ENCODE measurements at places on chromosomes 7 and 10. TPM values are rescaled to one million over a fixed set of nuclear protein-coding genes. Genes with fewer than 3 reads are reported as not detected.

Gene MOGAT3
- total RNA-seq: not detected

Gene DENND2A
- not detected for total RNA-seq

Gene AGMO
- total RNA-seq: not detected

Gene WNT8B
- total RNA-seq: not detected

DNA sequence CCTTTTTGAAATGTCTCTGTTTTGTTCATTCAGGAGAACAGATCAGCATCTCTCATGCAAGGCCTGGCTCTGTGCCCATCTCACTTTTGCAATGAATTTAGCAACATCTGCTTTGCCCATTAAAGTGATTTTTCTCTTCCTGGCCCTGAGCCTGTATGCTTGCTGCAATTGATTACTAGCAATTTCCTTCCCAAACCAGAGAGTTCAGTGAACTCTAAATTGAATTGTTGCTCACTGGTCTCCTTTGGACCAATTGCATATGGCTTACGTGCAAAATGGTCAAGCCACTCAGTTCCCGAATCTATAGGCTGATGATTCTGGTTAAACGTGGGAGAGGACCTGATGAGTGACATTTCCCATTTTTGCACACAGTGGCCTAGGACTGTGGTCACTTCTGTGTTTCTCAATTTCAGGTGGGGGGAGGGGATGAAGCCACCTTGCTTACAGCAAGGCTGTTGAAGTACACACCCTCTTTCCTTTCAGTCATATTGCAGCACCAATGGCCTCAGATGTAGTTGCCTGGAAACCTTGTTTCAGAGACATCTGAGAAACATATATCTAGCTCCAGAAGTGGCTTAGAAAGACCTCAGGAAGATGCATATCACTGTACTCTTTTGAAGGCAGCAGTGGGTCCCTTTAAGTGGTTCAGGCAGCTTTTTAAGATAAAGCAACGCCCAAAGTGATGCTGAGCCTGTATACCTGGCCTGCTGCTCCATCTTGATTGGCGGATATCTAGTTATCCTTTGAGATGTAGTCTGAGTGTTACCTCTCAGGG, 201.4 kb downstream of the PTEN start:
- DNase-seq: peak; percentile 81

DNA sequence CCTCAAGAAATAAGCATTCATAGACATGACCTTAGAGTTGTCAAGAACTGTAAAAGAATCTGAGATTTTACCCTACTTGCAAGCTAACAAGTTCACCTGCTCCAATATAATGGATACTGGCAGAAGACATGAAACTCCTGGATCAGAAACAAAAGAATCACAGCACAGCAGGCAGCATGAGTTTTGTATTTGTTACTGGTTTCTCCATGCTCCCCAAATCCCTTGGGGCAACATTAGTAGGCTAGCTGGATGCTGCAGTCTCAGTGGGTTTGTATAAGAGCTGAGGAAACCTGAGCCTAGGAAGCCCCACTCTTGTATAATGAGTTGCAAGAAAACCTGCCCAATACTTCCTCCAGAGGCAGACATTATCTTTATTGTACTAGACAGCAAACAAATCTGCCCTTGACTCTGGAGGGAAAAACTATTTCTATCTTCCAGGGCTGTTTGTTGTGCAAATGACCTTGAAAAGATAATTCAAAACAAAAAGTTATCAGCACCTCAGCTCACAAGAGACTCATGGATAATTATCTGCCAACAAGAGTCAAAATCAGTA, 64.8 kb downstream of the ABLIM1 start:
- no peak for DNase-seq

DNA sequence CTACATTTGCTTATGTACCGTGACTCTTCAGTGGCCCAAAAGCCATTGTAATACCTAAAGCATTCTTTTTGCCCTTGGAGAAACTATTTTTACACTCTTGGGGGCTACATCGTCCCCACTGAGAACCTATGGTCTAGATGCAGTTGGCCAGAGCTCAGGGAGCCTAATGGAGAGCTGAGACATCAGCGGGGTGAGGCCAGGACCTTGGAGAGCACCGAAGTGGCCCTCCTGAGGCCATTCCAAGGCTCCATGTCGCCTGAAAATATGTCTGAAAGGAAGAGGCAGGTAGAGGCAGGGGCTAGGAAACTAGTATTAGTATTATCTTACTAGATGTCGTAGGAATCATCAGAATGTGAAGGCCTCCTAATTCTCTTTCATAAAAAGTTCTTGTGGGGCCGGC, 4.9 kb downstream of the PKD2L1 start:
- no peak for DNase-seq

DNA sequence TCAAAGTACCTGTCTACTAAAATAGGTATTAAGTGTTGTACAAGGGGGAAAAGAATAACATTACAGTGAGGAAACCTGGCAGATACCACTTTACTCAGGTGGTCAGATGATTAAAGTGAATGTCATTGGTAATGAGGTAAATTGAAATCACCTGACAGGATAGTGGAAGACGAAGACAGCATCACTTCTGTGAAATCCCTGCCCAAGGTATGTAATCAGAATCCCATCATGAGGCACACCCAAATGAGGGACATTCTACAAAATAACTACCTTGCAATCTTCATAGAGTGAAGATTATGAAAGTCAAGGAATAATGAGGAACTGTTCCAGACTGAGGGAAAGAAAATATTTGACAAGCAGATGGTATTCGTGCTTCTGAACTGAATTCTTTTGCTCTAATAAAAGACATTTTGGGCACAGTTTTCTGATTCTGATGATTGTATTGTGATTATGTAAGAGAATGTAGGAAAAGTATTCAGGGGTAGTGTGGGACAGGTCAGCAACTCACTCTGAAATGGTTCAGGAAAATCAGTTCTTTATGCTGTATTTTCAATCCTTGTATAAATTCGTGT, 33.3 kb upstream of the ARMS2 start:
- DNase-seq: peak; percentile 31

- peak; percentile 86 for DNase-seq
Measured at GRCh38 chr10:72087969-72088888, at the start of gene SPOCK2. SPOCK2 (minus strand) TSS chr10:72088551; CDS start chr10:72088328, 223 bp downstream.

- DNase-seq: no peak
Measured at GRCh38 chr7:152897401-152897800, 137.8 kb downstream of the ACTR3B start.

GRCh38 chr10:122702275-122702674, 2.6 kb upstream of the C10orf120 start:
- DNase-seq: no peak

DNA sequence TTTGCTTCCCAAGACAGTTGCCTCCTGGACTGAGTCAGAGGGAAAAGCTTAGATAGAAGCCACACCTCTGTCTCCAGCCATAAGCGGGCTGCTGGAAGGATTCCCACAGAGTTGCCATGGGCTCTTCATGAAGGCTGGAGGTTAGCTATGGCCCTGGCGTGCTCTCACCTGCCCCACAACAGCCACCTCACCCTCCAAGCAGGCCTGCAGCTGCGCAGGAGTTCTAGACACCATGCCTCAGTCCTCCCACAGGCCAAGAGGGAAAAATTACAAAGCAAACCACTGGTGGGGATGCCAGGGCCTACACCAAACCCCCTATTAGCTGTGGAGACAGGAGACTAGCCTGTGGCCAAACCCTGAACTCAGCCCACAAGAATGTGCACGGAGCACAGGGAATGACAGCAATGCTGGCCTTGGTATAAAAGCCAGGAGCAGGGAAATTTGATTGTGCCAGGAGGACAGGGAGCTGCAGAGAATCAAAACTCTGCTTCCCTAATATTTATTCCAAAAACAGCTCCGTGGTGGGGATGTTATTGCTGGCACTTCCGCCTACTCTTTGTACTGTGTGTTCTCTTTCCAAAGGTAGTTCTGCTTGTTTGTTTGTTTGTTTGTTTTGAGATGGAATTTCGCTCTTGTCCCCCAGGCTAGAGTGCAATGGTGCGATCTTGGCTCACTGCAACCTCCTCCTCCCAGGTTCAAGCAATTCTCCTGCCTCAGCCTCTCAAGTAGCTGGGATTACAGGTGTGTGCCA, 60.3 kb upstream of the STK17A start:
- DNase-seq: no peak

DNA sequence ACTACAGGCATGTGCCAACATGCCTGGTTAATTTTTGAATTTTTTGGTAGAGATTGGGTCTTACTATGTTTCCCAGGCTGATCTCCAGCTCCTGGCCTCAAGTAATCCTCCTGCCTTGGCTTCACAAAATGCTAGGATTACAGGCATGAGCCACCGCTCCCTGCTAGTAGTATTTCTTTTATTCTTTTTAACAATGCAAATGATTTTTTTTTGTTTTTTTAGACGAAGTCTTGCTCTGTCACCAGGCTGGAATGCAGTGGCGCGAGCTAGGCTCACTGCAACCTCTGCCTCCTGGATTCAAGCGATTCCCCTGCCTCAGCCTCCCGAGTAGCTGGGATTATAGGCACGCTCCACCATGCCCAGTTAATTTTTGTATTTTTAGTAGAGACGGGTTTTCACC, 58.1 kb downstream of the SVIL start:
- no peak for DNase-seq

GRCh38 chr7:131443496-131443895, 112.9 kb downstream of the PODXL start:
- no peak for DNase-seq

DNA sequence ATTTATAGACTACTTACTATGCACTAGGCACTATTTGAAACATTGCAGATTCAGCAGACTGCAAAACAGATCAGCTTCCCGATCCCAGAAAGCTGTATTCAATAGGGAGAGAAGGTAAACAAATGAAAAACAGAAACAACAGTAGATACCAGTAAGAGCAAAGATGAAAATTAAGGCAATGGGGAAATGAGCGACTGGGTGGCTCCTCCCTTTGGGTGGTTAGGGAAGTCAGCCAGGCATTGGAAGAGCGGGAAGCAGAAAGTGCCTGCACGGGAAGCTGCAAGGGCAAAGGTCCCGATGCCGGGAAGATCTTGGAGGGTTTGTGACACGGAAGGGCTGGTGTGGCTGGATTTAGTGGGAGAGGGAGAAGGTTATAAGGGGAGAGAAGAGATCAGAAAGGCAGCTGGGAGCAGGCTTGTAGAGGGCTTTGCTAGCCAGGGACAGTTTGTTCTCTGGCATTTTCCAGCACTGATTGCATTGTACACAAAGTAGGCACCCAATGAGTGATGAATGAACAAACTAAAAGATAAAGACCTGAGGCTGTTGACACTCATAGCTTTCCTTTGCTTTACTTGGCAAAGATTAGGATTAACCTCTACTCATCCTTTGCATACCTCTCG, 67.8 kb downstream of the NAMPT start:
- no peak for DNase-seq

DNA sequence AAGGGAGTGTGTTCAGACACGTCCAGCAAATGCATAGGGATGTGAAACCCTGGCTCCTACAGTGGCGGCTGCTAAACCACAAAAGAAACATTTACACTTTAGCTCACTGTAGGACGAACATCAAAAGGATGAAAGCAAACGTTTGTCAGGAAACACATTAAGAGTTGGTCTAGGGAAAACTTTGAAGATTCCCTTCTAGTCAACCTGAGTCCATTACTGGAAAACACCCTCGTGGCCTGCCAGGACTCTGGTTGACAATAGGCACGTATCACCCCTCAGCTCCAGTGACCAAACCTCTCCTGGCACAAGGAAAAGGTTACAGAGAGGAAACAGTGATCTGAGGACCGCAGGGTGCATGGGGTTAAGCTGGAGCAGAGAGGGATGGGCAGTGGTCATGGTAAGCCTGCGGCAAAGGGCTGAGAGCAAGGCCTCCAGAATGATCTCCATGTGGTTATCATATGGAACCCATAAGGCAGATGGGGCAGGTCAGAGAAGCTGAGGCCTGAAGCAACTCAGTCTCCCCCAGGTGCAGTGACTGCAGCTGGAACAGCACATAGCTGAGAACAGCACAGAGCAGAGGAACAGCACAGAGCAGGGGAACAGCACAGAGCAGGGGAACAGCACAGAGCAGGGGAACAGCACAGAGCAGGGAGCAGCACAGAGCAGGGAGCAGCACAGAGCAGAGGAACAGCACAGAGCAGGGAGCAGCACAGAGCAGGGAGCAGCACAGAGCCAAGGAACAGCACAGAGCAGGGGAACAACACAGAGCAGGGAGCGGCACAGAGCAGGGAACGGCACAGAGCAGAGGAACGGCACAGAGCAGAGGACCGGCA, 49.9 kb downstream of the CHST15 start:
- no peak for DNase-seq

DNA sequence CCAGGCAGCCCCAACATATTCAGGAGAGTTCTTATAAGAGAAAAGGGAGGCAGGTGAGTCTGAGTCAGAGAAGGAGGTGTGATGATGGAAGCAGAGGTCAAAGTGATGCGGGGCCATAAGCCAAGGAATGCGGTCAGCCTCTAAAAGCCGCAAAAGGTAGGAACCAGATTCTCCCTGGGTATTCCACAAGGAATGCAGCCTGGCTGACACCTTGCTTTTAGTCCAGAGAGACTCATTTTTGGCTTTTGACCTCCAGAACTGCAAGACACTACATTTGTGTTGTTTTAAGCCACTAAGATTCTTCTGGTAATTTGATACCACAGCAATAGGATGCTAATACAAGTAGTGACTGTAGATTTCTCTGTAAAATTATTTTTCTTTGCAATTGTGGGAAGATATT, 151.5 kb upstream of the EEPD1 start:
- no peak for DNase-seq

DNA sequence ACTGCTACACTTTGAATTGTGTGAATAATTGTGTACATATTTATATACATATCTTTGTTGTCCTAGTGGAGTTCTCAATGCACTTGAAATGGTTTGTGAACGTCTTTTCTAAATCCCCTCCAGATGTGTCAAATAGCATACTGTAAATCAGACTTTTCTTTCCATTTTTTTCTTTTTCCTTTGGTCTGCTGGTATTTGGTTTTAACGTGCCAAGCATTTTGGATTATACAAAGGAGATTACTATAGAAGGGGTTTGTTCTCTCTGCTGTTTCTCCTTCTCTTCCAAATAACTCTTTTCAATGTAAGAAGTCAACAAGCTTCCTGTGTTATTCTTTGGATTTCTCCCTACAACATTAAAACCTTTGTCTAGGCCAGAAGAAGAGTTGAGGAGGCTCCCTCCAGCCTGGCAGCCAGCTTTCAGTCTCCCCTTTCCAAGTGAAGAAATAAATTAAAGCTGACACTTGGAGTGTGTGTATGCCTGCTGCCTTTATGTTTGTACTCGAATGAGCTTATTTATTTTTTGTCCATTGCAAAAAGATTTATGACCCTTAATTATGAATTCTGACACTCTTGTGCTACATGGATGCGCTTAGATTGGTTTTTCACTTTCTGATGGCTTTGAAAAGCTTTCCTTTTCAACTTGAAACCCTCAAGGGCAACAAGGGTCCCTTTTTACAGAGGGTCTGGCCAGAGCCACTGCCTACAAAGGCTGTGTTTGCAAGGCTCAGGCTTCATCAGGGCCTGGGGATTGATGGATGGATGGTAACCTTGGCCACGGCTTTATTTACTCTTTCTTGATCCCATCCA, 107.8 kb downstream of the RAB18 start:
- DNase-seq: no peak

GRCh38 chr10:103497161-103497915, 3.8 kb downstream of the NEURL1 start:
- DNase-seq: no peak

- no peak for DNase-seq
Measured at GRCh38 chr10:33332183-33333065, 2.0 kb downstream of the NRP1 start.

DNA sequence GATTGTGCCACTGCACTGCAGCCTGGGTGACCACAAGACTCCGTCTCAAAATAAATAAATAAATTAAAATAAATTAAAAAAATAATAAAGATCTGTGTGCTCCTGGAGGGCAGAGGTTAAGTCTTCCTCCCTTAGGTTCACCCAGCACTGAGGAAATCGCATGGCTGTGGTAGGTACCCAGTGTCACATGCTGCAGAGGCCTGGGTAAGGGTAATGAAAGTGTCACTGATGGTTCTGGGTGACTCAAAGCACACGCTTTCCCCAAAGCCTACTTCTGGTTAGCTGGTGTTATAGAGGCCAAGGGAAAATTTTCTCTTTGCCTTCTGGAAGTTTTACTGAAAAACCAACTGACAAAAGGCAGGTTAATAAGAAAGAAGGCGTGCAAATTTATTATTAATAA, 88.8 kb upstream of the ITGB1 start:
- no peak for DNase-seq

Data from CD4-positive, alpha-beta memory T cell (primary cell).